ENCODE measurements at places on chromosomes 11 and 22.

GRCh38 chr11:35798983-35799382 lies 136.4 kb downstream of the TRIM44 start:
- DNase-seq, result no peak

DNA sequence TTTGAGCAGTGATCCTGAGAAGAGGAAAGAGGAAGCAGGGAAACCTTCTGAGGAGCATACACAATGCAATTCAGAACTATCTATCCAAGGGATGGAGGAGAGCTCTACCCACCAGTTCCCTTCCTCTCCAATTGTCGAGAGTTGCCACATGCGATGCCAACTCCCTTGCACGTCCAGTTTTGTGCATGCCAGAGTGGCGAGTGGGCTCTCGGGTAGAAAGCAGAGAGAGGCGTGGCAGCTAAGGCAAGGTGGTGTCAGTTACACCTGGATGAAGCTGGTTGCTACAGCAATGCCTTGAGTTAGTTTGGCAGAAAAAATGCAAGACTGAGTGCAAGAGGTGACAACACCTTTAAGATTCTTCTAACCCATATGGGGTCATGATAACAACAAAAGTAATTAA lies 420.4 kb upstream of the CCDC90B start:
- DNase-seq, result no peak

- no peak for DNase-seq
These were observed 38.4 kb downstream of the DYNC2H1 start for GRCh38 chr11:103147627-103148026.

- DNase-seq, result no peak
These were observed 435.0 kb upstream of the CADM1 start for GRCh38 chr11:115939104-115939730.

GRCh38 chr22:19517171-19517500 lies 7.1 kb downstream of the CLDN5 start:
- no peak for DNase-seq

- DNase-seq, result no peak
These were observed 810.0 kb downstream of the BRD1 start for GRCh38 chr22:49017482-49018329.

DNA sequence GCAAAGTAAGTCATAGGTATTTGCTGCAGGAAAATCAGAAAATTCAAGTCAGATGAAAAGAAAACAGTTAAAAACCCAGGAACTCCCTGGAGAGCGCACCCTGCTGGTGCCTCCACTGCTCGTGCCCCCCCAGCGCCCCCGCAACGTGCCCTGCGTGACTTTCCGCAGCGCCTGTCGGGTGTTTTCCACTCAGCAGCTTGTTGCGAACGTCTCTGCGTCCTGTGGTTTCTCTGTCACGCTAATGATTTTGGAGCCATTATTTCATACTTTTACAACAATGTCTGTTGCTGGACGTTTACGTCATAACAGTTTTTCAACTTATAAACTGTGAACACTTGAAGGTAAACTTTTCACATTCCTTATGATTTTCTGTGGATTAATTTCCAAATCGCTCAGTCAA lies 5.0 kb downstream of the CRELD2 start:
- no peak for DNase-seq

DNA sequence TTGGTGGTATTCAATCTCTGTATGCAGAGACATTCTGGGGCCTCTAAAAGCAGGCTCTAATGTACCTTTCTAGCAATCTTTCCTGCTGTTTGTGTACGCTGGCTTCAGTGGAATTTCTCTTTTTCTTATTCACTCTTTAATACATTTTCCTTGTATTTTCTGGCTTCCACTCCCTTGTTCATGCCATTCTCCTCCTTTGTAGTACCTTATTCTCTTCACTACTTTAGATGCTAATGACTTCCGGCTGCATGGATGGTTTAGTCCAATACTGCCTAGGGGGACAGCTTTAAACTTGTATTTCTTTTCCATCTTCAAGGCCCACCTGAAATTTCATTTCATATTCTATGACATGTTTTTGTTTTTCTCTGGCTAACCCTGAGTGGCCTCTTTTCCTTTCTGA lies 40.2 kb downstream of the DDX10 start:
- DNase-seq, result no peak

Data from effector CD8-positive, alpha-beta T cell (primary cell).